ENCODE measurements at places on chromosomes 3 and 15. TPM values are rescaled to one million over a fixed set of nuclear protein-coding genes. Genes with fewer than 3 reads are reported as not detected.

PAQR5 gene
- 0.19 TPM for total RNA-seq

ZNF860 gene
- total RNA-seq = not detected

PARP6 gene
- 38.8 TPM for total RNA-seq

DCLK3 gene
- total RNA-seq = not detected

GORASP1 gene
- total RNA-seq = 21.8 TPM

TRPC1 gene
- 3.1 TPM for total RNA-seq

MOBP gene
- not detected for total RNA-seq

UROC1 gene
- not detected for total RNA-seq

GOLGA8G gene
- total RNA-seq = not detected

MEX3B gene
- total RNA-seq = 0.57 TPM

MUC20 gene
- total RNA-seq = 0.43 TPM

SLC51B gene
- total RNA-seq = not detected

TGM4 gene
- not detected for total RNA-seq

NECTIN3 gene
- 3.5 TPM for total RNA-seq

ZPLD1 gene
- not detected for total RNA-seq

DISP2 gene
- total RNA-seq = 0.02 TPM

HDC gene
- 0.95 TPM for total RNA-seq

DUOXA1 gene
- not detected for total RNA-seq

BTLA gene
- total RNA-seq = 73.4 TPM

GPR87 gene
- 0.19 TPM for total RNA-seq

ZNF620 gene
- 2.3 TPM for total RNA-seq

CIB1 gene
- 156 TPM for total RNA-seq

SPTBN5 gene
- total RNA-seq = 0.32 TPM
